Stimulated activated CD8-positive, alpha-beta memory T cell treated with anti-CD3 and anti-CD28 coated beads, Interleukin-2, amount 100 ng/mL, for 48 hours (primary cell): ENCODE measurements at places on chromosomes 11 and 22.

GRCh38 chr22:41772645-41773044 lies 27.8 kb upstream of the CCDC134 start:
- no peak for DNase-seq

DNA sequence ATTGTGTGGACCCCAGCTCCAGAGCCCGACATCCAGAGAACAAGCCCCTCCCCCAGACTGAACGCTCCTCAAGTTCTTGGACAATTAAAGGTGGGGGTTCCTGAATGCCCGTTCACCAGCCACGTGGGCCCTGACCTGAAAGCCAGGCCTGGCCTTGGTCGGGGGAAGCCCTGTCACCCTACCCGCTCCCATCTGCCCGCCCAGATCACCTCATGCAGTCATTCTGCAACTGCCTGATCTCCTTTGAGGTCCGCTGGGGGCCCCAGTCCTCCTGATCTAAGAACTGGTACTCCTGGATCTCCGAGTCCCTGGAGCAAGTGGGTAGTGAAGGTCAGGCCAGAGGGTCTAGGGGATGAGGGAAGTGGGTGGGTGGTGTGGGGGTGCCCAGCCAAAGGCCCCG lies 9.1 kb upstream of the NAALADL1 start:
- no peak for DNase-seq

- no peak for DNase-seq
Observed at GRCh38 chr11:57373146-57373545, 7.8 kb downstream of the PRG3 start.

- no peak for DNase-seq
Observed at GRCh38 chr22:32721328-32722180, 80.0 kb upstream of the TIMP3 start.

GRCh38 chr11:69915501-69916250 lies 96.5 kb upstream of the FGF3 start:
- peak; percentile 50 for DNase-seq

DNA sequence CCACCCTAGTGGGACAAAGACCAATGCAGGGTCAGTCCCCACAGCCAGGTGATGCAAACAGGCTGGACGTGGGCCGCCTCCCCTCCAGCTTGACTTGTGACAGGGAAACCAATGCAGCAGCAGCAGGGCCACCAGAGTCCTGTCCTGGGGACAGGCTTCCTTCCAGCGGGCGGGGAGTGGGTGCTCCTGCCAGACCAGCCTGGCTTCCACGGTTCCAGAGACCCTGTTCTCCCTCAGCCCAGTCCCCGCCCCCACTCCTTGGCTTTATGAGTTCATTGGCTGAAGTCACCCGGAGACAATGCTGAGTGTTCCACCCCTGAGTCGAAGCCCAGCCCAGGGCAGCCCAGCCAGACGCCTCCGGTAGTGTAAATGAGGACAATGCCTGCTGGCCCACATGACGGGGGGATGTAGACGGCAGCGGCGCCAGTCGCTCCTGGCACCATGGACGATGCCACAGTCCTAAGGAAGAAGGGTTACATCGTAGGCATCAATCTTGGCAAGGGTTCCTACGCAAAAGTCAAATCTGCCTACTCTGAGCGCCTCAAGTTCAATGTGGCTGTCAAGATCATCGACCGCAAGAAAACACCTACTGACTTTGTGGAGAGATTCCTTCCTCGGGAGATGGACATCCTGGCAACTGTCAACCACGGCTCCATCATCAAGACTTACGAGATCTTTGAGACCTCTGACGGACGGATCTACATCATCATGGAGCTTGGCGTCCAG lies at the start of gene TSSK2:
Gene TSSK2 (plus strand): TSS at position 350 of the 726 bp plus-strand sequence. CDS start 92 bp downstream, at position 442.
- DNase-seq, result no peak

GRCh38 chr11:60748821-60749220 lies 7.8 kb upstream of the MS4A15 start:
- DNase-seq, result no peak

GRCh38 chr11:928786-929185 lies 3.1 kb downstream of the AP2A2 start:
- DNase-seq, result no peak

GRCh38 chr11:58609723-58610122 lies 12.7 kb upstream of the CNTF start:
- DNase-seq, result no peak

DNA sequence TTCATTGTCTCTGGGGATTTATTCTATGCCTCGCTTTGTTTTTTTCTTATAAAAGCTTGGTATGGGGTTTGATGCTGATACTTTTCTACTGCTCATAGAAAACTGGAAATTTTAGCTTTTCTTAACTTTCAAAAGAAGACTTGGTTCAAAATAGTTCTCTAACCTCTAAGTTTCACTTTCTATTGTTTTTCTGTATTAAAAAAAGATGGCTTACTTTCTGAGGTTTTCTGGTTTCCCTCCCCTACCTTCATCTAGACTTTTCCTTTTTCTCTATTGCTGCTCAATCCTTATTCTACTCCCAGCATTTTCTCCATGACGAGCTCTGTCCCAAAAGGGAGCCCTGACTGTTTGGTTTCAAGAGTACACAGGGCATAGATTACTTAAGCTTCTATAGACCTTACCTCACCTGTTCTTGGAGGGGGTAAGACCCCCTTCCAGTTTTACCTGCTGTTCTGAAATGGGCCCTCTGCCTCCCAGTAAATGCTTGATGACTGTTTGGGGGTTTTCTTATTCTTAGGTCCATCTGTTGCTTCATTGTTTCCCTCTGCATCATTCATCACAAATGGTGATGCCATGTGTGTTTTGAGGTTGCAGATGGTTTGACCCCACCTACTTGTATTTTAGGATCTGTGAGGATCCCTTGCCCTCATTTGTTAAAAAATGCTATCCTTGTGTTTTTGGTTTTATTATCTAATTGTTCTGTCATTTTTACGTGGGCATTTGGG lies 29.5 kb downstream of the DNHD1 start:
- DNase-seq, result no peak

DNA sequence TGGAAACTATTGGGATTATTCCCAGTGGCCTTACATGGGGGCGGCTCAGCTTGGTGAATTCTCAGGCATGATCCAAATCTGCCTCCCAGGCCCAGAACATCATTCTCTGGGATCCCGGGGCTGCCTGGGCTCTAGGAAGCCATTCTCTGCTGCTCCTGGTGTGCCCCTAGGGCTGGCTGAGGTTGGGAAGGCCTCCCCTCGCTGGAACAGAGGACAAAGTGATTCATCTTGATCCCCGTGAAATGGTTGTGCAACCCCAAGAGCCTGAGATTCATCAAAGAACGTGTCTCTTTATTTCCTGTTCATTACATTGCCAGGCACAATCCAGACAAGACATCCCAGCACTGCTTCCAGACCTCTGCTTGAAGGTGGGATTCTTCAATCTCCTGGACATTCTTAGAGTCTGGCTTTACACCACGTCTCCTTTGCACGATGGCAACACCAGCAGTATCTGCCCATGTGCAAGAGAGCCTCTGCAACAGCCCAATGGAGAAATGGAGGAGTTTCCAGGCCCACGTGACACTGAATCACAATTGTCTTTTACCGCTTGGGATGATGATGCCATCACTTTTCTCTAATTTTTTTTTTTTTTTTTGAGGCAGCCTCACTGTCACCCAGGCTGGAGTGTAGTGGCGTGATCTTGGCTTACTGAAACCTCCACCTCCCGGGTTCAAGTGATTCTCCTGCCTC lies 52.3 kb downstream of the TST start:
- no peak for DNase-seq

DNA sequence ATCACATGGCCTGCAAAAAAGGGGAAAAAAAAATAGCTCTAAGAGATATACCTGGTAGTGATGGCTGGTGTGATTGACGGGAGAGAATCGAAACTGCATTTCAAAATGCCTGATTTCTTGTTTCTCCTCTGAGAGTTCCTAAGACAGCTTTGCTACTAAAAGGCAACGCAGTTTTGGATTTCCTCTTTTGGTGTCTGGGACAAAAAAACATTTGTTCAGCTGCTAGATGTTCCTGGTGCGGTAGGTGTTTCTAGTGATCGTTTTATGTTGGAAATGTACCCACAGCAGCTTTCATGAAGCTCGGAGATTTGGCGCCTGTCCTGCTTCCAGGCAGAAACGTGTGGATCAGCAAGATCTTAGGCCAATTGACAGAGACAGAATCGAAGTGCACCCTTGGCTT lies 18.1 kb downstream of the P2RX3 start:
- no peak for DNase-seq

DNA sequence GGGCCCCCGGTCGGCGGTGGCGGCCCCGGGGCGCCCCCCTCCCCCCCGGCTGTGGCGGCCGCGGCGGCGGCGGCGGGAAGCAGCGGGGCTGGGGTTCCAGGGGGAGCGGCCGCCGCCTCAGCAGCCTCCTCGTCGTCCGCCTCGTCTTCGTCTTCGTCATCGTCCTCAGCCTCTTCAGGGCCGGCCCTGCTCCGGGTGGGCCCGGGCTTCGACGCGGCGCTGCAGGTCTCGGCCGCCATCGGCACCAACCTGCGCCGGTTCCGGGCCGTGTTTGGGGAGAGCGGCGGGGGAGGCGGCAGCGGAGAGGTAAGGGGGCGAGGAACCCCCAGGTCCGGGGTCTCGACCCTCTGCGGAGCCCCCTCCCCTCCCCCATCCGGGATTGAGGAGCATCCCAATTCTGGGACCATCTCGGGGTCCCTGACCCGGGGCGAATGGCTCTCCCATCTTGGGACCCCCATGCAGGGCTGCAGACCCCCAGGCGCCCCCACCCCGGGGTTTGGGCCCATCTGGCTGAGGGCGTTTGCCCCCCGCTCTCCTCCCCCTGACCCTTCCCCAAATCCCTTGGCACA lies 431 bp downstream of the KMT2A start:
- peak; percentile 31 for DNase-seq

GRCh38 chr22:10961043-10961860 lies 4566.7 kb upstream of the OR11H1 start:
- no peak for DNase-seq

DNA sequence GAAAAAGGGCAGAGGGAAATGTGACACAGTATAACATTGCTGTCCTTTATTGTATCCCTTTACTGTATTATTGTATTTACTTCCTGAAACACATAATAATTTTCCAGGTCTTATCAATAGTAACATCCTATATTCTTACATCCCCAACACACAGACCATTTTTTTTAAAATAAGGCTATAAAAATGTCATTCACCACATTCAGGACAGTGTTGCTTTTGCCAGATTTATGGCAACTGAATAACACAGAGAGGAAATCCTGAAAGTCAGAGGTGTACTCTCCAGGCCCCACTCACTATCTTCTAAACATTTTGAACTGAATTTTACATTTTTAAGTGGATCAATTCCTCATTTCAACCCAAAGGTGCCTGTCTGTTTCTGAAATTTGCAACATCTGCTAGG lies 104.8 kb upstream of the MTMR2 start:
- no peak for DNase-seq

DNA sequence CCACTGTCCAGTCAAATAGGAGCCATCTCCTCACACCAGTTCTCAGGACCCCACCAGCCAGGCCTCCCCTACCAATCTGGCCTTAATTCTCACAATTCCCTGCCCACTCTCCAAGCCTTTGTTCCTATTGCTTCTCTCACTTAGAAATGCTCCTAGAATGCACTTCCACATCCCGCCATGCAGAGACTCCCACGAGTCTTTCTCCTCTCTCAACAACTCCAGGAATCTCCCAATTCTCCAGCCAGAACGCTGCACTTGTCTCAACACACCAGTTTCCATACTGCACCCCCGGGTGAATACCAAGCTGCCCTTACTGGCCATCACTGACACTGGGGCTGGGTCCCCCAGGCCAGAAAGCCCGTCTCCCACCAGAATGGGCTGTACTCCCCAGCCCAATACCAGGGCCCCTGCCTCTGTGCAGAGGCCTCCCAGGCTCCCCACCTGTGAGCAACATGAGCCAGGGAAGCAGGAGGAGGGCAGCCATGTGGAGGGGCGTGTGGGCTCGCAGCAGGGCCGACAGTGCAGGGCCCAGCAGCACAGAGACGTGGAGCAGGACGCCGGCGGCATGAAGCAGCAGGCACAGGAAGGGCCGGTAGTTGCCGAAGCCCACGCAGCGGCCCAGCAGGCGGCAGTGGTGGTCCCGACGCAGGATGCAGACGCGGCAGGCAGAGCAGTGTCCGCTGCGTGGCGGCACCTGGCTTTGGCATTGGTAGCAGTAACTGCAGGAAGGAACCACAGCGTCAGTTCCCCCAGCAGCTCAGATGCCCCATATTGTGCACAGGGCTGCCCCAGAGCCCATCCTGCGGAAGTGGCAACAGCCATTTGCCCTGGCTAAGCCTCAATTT lies 2.4 kb downstream of the ZDHHC24 start:
- DNase-seq, result peak; percentile 44

- no peak for DNase-seq
Observed at GRCh38 chr11:114257621-114258558, 38.3 kb upstream of the NNMT start.
